ENCODE measurements at places on chromosomes 2 and 18.

GRCh38 chr2:169036736-169037440 is 5.8 kb upstream of the ABCB11 start:
- no peak for DNase-seq

DNA sequence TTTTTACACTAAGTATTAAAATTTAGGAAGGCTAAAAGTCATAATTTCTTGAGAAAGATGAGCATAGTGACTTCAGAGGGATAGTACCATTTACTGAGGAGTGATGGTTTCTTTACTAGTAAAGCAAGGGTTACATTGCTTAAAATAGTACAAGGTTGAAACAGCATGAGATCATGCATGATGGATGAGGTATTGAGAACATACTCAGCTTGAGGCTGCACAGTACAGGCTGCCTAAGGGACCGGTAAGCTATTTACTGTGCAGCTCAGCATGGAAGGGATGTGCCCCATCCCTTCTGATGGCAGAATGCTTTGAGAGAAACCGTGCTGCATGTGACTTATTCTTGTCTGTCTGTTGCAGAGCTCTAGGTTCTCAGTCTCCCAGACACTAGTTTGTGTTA is 122.1 kb downstream of the EML6 start:
- DNase-seq: no peak

DNA sequence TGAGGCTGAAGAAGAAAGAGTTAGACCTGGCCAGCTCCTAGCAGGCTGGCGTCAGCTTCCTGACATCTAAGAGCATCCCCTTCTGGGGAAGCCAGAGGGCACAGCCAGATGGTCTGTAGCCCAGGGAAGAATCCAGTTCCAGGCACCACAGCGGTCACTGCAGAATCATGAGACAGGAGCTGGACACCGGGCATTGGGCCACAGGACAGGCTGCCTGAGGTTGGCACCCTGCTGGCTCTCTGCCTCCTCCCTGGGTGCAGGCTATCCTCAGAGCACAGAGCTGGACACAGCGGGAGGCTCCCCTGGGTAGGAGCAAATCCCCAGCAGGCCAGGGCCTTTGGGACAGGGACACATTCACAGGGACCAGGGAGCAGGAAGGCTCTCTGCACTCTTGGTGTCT is 19.8 kb upstream of the ATOH8 start:
- DNase-seq: no peak

- no peak for DNase-seq
Measured at GRCh38 chr2:121561617-121562268, 31.1 kb downstream of the RNU4ATAC start.

DNA sequence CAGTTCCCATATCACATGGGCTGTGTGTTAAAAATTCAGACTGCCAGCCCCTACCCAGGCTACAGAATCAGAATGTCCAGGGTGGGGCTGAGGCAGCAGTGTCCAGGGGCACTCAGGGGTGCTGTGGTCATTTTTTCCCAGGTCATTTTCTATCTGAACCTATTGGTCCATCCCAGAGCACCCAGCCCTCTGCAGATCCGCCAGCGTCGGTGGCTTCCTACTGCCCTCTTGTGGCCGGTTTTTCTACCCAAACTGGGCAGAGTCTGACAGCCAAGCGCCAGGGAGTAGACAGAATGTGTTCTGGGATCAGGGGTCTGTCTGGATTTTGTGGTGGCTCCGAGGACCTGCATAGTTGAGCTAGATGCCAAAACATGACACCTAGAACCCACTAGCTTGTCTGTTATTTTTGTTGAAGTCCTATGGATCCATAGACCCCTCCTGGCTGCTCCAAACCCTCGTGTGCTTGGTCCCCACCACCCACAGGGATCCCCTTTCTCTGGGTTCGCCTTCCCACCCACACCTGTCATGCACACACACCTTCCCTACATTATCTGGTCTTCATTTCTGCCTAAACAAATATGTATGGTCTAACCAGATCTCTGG is 34.1 kb upstream of the RMDN2 start:
- peak; percentile 66 for DNase-seq

DNA sequence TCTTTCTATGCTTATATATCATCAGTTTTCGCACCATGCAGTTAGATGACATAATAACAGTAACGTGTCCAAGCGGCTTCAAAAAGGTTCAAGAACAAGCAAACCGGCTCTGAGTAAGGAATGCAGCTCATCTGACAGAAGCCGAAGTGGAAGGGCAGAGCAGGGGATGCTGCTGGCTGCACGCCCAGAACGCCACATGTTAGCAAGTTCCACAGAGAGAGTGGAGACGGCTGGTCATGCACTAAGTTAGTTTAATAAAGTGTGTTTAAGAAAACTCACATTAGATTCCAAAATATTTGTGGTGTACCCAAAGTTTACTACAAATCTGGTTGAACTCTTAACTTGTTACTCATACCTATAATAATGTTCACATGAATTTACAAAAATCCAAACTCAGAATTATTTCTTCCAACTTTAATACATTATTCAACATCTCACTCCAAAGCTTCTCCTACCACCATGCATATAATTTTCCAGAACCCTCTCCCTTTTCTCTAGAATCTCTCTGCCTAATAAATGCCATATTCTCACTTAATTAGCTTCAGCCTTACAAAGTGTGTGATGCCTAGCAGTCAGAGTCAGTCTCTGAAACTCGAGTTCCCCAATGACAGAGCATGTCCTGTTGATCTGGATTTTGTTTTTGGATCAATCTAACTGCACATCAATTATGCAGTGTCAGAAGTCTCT is 170.0 kb downstream of the DNAH7 start:
- no peak for DNase-seq

DNA sequence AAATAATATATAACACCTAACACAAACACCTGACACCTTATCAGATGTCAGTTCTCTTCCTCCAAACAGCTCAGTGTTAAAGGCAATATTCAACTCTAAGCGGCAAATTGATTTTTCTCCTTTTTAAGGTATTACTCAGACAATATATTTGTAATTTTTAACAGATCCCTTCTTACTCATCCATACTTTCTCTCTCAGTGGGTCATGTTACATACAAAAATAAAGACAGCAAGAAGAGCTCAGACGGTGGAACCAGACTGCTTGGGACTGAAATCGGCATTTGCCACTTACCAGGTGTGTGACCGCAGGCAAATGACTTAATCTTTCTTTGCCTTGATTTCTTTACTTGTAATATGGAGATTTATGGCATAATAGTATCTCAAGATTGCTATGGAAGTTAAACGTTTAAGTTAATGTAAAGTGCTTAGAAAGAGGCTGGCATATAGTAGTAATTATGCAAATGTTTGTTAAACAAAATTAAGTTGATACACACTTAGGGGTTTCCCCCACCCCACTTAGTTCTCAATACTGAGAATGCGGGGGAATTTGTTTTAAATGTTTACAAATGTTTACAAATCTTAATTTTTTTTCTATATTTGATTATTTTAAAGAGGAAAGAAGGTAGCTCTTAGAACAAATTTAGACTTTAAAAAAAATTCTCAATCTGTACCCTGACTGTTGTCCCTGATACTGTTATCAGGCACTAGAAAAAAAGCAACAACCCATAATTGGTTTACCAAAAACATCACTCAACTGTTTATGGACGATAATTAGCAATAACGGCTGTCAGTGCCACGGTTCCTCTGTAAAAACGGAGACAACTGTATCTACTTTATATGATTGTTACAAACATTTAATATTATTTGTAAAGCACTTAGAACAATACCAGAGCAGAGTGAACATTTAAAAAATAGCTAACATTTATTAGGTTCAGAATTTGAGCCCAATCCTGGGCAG is 25.6 kb downstream of the MAP3K2 start:
- DNase-seq: no peak

DNA sequence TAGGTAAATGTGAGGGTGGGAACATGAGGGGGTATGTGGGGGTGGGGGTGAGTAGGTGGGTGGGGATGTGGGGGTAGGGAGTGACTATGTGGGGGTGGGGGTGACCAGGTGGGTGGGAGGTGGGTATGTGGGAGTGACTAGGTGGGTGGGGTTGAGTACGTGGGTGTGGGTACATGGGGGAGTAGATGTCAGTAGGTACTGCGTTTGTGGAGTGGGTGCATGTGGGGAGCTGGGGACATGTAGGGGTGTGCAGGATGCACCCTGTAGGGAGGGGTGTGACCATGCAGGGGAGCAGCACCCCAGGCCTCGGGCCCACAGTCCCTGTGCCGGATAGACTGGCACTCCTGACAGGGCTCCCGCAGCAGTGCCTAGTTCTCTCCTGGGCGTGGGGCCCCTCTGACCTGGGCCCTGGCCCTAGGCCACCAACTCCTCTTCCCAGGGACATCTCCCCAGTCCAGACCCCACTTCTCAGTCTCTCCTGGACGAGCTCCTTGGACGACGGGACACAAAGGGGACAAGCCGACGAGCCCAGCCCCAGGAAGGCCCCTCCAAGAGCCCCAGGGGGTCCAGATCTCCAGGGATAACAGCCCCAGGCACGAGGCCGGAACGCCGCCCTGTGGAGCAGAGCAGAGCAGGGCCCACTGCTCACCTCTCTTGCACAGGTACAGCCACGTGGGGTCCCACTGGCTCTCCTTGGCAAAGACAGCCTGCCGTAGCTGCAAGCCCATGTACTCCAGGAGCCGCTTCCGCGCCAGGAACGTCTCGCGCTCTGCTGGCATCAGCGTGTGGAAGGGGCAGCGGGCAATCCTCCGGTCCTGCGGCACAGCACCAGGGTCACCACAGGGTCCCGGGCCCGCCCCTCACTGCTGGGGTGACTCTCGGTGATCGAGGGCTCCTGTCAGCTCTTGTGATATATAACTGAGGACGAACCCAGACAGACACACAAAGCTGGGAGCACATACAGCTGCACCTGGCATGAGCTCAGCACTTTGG is 58.2 kb downstream of the ANKMY1 start:
- no peak for DNase-seq

GRCh38 chr2:200747668-200748618 is 63.8 kb upstream of the BZW1 start:
- DNase-seq: no peak

- no peak for DNase-seq
Measured at GRCh38 chr2:32011485-32011960, 715 bp upstream of the MEMO1 start.

DNA sequence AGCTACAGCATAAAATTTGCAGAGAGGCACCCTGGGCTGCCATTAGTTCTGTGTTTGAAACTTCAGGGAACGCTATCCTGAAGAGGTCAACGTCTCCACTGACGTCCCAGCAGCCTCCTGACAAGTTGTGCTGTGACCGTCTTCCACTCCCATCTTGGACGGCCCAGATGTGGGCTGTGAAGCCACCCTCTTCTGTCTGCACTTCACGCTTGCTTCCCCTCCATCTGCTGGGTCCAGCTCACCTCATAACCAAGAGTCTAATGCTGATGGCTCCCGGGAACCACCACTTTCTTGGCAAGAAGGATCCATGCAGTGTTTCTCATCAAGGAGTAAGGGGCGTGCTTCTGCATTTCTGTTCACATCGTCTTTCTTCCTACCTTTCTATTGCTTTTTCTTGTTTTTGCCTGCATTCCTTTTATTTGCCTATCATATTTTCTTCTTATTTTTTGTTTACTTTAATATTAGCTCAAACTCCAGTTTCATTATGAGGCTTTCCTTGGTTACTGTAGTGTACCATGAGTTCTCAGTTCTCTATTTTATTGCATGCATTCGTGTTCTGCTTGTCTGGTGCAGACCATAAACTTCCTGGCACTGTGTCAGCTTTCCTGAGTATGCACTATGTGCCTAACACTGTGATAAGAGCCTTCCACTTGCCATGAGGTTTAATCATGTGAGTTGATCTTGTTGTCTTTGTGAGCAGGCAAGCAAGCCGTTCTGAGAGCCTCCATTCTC is 631.8 kb upstream of the RAB6C start:
- no peak for DNase-seq

DNA sequence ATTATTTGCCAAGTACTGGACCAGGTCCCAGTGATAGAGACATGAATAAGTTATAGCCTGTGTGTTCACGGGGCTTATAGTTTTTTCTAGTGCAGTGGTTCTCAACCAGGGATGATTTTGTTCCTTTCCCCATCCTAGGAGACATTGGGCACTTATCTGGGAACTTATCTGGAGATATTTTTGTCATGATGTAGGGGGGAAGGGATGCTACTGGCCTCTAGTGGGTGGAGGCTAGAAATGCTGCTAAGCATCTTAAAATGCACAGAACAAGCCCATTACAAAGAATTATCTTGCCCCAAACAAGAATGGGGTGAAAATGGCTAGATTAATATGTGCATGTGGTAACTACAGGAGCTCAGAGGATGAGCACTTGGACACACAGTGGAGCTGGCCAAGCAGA is 75.2 kb downstream of the KLHL29 start:
- DNase-seq: no peak

DNA sequence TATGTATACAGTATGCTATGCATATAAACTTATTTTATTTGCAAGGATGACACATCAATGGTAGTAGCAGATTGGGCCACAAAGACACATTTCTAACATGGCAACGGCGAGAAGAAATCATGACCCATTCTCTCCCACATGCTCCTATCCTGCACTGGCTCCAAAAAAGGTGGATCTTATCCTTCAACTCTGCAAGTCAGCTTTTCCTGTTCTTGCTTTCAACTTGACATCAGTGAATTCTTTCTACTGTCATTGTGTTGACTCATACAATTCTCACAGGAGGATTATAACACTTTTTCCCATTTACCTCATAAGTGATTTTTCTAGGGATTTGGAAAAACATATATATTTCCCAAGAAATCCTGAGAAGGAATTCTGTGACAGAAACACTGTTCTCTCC is 53.1 kb downstream of the ACVR1 start:
- no peak for DNase-seq

- no peak for DNase-seq
Measured at GRCh38 chr18:52764316-52764715, 424.3 kb downstream of the DCC start.

DNA sequence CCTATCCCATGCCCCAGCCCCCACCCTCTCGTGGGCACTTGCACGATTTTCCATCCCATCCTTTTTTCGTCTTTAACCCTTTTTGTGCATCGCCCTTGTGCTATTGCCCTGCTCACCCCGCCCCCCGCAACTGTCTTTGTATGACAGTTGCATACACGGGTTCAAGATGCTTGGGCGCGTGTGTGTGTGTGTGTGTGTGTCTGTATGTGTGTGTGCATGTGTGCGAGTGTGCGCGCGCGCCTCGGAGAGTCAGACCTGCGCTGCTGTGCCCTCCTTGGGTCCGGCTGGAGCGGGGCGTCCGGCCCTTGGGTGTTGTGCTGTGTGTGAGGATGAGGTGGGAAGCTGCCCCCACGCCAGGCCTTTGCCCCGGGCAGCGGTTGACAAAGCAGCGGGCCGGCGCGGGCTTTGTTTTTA is 230.7 kb downstream of the HAUS1 start:
- no peak for DNase-seq

DNA sequence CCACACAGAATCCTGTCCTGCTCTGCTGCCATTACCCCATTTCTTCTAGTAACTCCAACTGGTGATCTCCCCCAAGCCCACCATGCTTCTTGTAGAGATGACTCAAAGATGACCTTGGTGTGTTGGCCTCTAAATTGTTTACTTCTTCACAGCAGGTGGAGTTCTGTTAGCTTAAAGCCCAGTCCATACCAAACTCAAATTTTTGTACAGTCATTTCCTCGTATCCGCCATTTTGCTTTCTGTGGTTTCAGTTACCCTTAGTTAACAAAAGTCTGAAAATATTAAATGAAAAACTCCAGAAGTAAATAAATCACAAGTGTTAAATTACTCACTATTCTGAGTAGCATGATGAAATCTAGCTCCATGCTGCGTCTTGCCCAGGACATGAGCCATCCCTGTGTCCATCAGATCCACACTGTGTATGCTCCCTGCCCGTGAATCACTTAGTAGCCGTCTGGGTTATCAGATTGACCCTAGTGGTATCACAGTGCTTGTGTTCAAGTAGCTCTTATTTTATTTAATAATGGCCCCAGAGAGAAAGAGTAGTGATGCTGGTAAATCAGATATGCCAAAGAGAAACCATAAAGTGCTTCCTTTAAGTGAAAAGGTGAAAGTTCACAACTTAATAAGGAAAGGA is 133.3 kb upstream of the NOL4 start:
- DNase-seq: no peak
